ENCODE measurements at places on chromosomes 3 and 15. TPM values are rescaled to one million over a fixed set of nuclear protein-coding genes. Genes with fewer than 3 reads are reported as not detected.

GRCh38 chr3:108099244-108099643 is 8.4 kb upstream of the CD47 start:
- DNase-seq = peak; percentile 8

- DNase-seq = no peak
These were observed 136.5 kb downstream of the TPRA1 start for GRCh38 chr3:127454051-127454450.

- no peak for DNase-seq
These were observed 4.4 kb downstream of the CHCHD4 start for GRCh38 chr3:14120111-14120920.

DNA sequence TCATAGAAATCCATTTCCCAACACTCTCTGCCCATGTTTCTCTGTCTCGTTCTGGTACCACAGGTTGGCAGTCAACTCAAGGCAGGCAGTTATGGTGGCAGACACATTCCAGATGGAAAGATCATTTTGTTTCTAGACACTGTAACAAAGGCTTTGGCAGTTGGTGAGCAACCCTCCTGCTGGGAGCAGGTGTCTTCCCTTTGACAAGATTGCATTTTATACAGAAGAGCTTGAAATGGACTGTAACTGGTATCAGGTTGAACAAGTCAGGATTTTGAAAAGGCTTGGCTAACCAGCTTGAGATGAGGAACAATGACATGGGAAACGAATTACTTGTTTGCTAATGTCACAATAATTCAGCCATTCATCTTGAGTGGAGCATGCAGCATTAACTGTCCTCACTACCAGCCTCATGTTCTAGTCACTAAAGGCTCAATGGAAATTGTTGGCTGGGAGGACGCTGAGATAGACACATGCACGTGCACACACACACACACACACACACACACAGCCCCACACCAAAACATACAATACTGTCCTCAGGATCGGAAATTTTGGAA is 170.0 kb downstream of the SEMA6D start:
- DNase-seq = no peak

ISLR gene
- polyA plus RNA-seq = not detected

CFAP91 gene
- 1.0 TPM for polyA plus RNA-seq

CCR1 gene
- not detected for polyA plus RNA-seq

All from endothelial cell of umbilical vein (primary cell).